ENCODE measurements at places on chromosomes 7 and 10. TPM values are rescaled to one million over a fixed set of nuclear protein-coding genes. Genes with fewer than 3 reads are reported as not detected.
A peak's percentile ranks its signal among the peaks of the same experiment; 100 is the strongest.

DNA sequence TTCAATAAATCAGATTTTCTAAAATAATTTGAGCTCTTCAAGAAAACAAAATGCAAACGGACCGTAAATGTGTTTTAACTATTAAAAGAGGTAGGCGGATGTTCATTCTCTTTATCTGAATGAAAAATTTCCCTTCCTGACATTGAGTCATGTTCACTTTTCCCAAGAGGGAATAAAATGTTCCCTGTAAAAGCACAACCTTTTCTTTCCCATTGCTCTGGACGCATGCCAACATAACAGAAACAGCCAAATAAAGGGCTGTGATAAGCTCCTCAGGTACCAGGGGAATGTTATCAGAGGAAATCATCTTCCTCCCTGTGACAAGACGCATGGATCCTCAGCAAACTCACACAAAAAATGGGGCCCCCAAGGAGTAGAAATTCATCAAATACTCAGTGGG lies 251.8 kb downstream of the MTERF1 start:
- DNase-seq = no peak

- DNase-seq = peak; percentile 61
Measured at GRCh38 chr10:103153302-103154197, 39.5 kb downstream of the NT5C2 start.

DNA sequence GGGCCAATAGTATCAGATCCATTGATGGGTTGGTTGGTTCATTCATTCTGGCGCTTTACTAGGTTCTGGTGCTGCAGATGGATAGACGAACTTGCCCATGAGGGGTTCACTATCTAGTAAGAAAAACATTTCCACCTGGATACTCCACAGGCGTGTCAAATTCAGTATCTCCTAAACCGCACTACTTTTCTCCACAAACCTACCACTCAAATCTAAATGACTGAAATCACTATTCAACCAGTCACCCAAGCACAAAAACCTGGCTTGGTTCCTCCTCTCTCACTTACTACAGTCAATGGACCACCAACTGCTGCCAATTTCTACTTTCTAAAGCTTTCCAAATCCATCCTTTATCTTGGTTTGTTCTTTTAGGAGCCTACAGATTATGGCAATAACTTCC lies 572 bp downstream of the AGK start:
- DNase-seq = no peak

The SPDYE2 gene
- 2.7 TPM for polyA plus RNA-seq

DNA sequence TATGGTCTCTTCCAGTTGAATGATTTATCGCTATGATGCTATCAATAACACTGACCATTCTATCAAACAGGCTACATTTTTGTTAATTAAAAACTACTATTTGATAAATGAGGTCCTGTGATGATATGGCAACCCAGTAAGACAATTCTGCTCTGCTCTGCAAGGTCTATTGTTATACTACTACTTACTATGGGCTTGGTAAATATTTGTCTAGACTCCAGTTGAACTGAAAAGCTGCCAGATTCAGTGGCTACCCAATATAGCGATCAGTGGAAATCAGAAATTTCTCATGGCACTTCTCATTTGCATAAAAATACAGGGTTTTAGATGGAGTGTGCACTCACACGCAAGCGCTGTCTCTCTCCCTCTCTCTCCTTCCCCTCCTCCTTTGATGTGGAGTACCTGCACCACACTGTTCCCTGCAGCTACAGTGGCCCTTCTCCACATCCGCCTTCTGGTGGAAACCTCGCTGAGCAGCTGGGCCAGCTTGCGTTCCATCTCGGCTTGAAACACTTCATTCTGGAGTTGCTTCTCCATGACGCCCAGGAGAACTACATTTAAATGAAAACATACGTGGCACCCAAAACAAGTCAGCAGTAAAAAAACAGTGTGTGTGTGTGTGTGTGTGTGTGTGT lies 77.9 kb downstream of the KIAA1549 start:
- no peak for DNase-seq

GRCh38 chr7:18521236-18521589 lies 25.7 kb downstream of the HDAC9 start:
- DNase-seq = no peak

The CYP2C19 gene
- polyA plus RNA-seq = not detected

DNA sequence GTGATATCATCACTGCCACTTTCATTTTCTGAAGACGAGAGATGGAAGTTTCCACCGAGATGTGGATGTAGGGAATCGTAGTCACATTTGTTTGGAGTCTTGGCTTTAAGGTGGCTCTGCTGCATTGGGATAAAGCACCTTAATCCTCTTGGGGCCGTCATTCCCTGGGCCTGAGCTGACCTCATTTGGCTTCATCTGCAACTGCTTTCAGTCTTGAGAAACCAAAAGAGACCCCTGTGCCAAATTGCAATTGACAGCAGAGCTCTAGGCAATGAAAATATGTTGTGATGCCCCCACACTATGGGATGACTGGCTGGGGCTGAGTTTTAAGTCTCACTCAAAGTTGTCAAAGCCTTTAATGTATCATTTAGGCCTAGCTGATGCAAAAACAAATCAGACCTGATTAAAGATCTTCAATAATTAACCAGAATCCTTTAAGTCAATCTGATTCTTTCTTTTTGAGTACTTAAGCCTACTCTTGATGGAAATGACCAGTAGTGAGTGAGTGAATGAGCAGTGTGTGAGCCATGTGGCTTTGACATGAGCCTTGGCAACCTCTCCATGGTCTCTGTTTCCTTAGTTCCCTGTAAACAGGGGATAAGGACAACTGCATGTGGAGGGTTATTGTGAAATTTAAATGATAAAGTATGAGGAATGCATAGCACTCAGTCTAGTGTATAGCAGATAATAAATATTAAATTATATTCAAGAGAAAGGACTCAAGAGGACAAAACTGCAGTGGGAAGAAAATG lies 155.0 kb downstream of the BMPER start:
- DNase-seq = no peak

DNA sequence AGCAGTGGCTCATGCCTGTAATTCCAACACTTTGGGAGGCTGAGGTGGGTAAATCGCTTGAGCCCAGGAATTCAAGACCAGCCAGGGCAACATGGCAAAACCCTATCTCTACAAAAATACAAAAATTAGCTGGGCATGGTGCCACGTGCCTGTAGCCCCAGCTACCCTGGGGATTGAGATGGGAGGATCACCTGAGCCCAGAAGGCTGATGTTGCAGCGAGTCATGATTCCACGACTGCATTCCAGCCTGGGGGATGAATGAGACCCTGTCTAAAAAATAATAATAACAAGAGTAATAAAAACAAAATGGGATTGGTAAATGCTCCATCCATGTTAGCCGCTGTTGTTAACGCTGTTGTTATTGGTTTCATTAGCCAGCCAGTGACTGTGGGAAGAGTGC lies 1.3 kb upstream of the HKDC1 start:
- DNase-seq = no peak

The CCDC136 gene
- 19.2 TPM for polyA plus RNA-seq

The LIPF gene
- polyA plus RNA-seq = not detected

DNA sequence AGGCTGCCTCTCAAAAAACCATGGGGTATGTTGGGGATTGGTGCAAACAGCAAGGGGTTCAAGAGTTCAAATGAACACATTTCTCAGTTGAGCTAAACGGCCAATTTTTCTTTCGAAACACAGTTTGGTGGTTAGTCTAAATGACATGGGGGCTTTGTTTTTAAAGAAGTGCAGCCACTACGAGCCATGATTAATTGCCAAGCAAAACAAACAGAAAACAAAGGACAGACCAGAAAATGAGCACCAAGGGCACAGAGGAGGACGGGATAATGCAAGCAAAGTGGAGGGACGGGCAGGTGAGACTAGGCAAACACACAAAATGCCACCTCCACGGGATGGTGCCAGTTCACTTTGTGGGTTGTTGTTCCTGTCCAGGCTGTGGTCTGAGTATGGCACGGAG lies 64.5 kb upstream of the PDLIM1 start:
- no peak for DNase-seq

GRCh38 chr7:114026486-114027089 lies 107.8 kb upstream of the PPP1R3A start:
- peak; percentile 62 for DNase-seq

DNA sequence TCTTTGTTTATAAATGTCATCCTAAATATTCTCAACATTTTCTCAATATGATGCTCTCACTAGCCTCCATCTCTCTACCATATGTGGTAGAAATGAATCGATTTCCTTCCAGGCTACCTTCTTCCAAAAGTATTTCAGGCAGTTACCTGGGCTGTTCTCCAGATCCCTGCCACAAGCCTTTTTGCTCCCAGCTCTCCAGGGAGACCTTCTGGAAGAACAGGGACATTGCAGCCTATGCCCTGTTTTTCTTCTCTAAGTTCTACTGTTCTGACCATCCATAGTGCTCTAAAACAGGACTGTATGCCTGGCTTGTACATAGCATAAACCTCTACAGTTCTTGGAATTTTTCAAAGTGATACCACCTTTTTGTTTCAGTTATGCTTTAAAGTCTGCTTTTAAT lies 552.8 kb downstream of the ANKRD7 start:
- DNase-seq = no peak

DNA sequence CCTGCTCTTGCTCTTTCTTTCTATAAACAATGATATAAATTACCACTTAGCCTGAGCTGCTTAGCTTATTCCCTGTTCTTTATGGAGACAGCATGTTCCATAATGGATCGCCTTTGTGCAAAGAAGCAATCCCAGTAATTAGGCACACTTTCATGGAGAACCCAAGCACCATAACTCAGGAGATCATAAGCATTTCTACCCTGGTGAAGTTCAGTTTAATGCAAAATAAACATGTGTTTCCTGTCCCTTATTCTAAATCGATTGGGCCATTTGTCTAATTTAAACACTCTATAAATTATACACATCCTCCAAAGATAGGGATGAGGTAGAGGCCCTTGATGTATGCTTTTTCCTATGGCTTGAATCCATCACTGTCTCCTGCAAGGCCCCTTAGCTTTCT lies 75.8 kb upstream of the TMEM72 start:
- DNase-seq = no peak

DNA sequence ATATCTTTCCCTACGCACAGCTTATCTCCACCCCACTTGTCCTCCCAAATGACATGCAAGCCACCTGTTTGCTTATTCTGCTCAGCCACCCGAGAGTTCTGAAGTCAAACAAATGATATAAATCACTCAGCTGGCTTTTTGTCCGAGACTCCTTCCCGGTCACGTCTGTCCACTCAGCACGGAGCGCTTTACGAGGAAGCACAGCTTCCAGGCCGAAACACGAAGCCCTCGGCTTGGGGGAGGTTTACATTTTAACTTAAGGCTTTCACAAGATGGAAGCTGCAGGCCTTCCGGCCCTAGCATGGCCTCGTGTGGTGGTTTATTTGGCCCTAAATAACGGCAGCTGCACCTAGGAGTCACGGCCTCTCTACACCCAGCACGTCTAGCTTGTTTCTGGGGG lies 60.1 kb upstream of the GNA12 start:
- no peak for DNase-seq

DNA sequence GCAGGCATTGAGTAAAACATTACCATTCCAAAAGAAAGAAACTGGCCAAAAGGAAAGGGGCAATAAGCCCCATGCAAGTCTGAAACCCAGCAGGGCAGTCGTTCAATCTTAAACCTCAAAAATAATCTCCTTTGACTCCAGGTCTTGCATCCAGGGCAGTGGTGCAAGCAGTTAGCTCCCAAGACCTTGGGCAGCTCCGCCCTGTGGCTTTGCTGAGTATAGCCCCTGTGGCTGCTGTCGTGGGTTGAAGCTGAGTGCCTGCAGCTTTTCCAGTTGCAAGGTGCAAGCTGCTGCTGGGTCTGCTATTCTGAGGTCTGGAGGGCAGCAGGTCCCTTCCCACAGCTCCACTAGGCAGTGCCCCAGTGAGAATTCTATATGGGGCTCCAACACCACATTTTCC lies 580.1 kb upstream of the AUTS2 start:
- no peak for DNase-seq

GRCh38 chr10:42738679-42739078 lies 43.9 kb upstream of the BMS1 start:
- no peak for DNase-seq
